ENCODE measurements at places on chromosomes 11 and 22. TPM values are rescaled to one million over a fixed set of nuclear protein-coding genes. Genes with fewer than 3 reads are reported as not detected.

DNA sequence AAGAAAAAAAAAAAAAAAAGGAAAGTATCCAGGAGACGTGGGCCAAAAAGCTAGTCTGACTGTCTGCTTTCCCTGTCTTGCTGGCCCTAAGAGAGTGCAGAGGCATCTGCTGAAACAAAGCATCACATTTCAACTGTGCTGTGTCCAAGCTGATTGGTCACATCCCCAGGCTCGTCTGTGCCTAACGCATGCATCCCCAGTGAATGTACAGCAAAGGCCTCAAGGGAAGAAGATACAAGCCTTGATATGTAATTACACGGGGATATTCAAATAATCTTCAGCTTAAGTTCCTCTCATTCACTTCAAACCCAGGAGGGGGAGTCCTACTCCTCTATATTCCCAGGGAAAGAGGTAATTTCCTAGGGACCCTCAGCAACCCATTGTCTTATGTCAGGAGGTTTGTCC lies 5.4 kb upstream of the SORL1 start:
- DNase-seq, result no peak

- peak; percentile 42 for DNase-seq
These were observed 147.5 kb upstream of the CTSC start for GRCh38 chr11:88484873-88485621.

- no peak for DNase-seq
These were observed 86.8 kb upstream of the TEAD1 start for GRCh38 chr11:12587333-12587991.

- DNase-seq, result no peak
These were observed 11.2 kb upstream of the MUC6 start for GRCh38 chr11:1047595-1048156.

GRCh38 chr22:25380122-25380747 lies 160.8 kb downstream of the CRYBB2 start:
- no peak for DNase-seq

DNA sequence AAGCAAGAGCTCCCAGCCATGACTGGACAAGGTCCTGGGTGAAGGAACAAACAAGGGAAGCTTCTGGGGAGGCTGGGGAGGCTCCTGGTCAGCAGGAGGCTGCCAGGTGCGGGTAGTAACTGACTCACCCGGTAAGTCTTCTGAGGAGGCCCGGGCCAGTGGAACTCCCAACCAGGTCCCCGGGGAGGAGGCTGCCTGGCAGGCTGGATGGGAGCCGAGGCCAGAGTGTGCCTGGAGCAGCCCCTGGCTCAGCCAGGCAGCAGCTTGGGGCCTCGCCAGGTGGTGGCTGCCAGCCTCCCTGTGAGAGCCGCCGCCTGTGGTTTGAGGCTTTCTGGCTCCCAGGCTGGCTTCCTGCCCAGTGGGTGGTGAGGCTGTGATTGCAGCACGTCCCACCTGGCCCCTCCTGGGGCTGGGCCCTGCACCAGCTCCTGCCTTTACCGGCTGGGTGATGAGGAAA lies 46.2 kb downstream of the IGF2 start:
- DNase-seq, result no peak

- no peak for DNase-seq
These were observed 11.7 kb upstream of the C1QTNF4 start for GRCh38 chr11:47605921-47606320.

DNA sequence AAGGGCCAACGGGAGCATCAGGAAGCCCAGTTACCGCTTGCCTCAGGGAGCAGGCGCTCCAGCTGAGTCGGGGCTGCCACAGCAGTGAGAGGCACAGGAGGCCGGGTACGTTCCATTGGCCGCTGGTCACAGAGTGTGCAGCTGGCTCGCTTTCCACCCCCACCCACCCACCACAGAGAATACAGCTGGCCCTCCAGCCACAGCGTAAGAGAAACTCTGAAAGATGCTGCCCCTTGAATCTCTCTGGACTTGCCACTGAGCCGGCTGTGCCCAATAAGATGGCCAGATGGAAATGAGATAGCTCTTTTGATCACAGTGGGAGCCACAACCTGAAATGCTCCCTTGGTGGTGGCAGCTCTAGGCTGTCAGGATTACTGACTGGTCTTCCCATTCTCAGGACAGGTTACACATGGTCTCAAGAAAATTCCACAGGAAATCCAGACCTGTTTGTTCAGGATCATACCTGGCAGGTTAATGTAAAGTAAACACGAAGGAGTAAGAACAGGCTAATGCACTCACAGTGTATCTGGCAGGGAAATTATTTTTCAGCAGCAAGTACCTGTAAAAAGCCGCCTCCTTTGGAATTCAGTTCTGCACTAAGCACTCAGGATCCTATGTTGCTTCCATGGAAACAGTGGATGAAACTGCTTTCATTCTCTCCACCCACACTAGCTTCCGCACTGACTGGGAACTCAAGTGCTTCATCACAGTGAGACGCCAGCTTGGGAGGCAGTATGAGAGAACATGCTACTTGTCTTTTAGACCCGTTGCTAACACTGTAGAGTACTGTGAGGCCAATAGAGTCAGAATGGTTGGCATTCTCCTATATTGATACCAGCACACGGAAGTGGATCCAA lies 16.5 kb downstream of the SIAE start:
- DNase-seq, result peak; percentile 65

DNA sequence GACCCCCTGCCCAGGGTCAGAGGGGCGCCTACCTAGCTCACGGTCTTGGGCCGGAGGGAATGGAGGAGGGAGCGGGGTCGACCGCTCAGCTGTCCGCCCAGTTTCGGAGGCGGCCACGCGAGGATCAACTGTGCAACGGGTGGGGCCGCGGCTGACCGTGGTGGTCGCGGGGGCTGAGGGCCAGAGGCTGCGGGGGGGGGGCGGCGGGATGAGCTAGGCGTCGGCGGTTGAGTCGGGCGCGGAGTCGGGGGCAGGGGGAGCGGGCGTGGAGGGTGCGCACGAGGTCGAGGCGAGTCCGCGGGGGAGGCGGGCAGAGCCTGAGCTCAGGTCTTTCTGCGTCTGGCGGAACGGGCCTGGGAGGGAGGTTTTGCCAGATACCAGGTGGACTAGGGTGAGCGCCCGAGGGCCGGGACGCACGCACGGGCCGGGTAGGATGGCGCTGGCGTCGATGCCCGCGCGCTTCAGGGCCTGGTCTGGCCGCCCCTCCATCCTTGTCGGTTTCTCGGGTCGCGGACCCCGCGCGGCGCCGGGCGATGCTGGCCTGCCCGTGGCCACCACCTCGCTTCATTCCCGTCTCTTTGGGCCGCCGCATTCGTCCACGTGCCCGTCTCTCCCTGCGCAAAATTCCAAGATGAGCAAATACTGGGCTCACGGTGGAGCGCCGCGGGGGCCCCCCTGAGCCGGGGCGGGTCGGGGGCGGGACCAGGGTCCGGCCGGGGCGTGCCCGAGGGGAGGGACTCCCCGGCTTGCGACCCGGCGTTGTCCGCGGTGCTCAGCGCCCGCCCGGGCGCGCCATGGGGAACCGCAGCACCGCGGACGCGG lies at the start of gene DRD4:
DRD4 (plus strand) TSS at position 759 of the 822 bp plus-strand sequence; CDS start at position 795, 36 bp downstream.
- DNase-seq, result no peak

GRCh38 chr11:2690596-2691354 lies 9.0 kb downstream of the KCNQ1OT1 start:
- DNase-seq, result no peak

DNA sequence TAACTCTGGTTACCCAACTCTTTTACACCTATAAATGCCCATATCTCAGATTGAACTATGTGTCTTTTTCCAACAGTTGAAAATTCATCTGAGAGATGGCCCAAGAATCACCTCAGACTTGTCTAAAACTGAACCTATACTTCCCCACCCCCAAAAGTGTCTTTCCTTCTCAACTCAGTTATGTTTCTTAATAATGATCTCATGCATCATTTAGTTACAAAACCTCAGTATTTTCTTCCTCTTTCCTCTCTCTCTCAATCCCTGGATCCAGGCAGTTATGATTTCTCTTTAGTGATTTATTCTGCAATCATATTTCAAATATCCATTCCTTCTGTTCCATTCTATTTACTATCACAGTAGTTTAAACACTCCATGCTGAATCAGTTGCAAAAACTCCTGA lies 32.3 kb upstream of the ADSL start:
- DNase-seq, result no peak

- no peak for DNase-seq
These were observed 54.9 kb downstream of the CD82 start for GRCh38 chr11:44620328-44620725.

DNA sequence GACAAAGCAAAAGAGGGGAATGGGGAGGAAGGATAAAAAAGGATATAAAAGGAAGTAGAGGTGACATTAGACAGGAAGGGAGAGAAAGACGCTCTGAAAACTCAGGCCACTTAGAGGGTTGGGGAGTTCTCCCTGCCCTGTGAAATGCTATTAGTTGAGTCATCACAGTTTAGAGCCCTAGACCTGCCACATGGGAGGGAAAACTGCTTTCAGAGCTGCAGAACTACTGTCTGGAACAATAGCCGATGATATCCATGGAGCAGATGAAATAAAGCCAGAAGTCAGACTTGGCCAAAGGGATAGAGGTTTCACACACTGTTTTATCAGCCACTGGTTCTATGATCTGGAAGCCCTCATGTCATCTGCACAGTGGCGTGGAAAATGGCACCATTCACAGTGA lies 157.9 kb downstream of the NCAM1 start:
- no peak for DNase-seq

DNA sequence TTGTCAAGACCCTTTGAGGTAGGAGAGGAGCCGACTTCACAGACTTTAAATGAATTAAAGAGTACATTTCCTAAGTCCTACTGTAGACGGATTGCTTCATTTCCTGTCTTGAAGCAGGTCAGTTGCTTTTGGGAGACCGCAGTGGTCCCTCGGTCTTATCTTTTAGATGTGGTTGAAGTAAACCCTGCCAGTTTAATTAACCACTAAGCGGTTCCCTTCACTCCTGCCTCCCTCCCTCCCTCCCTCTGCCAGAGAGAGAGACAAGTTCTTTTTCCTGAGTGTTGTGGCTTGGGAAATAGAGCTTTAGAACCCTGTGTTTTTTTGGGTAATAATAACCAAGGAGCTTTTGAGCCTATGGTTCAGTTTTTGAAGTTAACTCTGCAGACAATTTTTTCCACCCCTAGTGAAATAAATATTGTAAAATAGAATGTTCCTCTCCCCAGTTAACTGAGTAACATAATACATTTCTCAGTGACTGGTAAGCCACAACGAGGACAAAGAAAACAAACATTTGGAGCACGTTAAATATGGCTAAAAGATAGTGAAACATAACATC lies 147.5 kb downstream of the LDLRAD3 start:
- DNase-seq, result no peak

DNA sequence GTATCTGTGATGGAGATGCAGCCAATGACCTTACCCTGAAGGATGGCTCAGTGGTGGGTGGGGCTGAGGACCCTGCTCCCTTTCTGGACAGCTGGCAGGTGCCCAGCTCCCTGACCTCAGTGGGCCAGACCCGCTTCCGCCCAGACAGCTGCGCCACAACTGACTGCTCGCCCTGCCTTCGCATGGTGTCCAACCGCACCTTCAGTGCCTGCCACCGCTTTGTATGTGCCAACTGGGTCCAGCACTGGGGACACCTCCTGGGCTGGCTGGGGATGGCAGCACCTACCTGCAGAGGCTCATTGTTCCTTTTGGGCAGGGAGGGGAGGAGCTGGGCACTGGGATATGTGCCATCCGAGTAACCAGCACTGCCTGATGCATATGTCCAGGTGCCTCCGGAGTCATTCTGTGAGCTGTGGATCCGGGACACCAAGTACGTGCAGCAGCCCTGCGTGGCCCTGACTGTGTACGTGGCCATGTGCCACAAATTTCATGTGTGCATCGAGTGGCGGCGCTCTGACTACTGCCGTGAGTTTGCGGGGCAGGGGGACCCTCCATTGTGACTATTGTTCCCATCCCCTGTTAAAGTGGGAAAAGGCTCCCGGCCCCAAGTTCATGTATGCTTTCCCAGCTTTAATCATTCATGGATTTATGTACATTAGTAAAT lies 84.8 kb downstream of the OTOG start:
- no peak for DNase-seq

- no peak for DNase-seq
These were observed 76.6 kb upstream of the PRR5 start for GRCh38 chr22:44625421-44625760.

DNA sequence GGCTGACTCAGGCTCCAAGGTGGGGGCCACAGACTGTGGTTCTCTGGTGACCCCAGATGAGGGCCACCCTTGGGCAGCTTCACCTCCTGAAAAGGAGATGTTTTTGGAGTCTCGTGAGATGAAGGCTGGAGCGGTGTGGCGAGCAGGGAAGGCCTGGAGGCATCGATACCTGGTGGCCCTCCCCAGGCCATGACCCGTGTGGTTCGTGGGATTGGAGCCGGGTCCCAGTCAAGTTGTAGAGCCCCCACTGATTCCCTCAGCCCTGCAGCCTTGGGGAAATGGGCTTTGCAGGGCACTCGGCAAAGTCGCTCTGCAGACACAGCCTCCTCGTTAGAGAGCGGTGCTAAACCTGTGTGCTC lies 1083.4 kb downstream of the BRD1 start:
- DNase-seq, result no peak

- DNase-seq, result no peak
These were observed 1.1 kb upstream of the MTMR2 start for GRCh38 chr11:95925011-95925410.

GRCh38 chr11:47317064-47317828 lies 35.3 kb downstream of the MYBPC3 start:
- DNase-seq, result no peak

GRCh38 chr22:33057363-33057995 lies 702 bp downstream of the SYN3 start:
- DNase-seq, result no peak

- DNase-seq, result no peak
These were observed 72.5 kb upstream of the ZBED5 start for GRCh38 chr11:10930224-10930971.

DNA sequence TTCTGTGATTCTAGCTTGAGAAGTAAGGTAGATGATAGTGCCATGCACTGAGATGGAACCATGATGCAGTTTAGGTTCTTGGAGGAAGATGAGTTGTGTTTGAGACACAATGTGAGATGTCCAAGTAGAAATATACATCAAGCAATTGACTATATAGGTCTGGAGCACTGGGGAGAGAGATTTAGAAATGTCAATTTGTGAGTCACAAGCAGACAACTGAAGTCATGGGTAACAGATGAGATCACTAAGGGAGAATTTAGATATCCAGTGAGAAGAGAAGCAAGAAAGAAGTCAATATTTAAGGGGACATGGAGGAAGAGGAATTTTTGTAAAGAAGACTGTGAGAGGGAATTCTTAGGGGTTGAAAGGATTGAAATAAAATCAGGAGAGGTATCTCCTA lies 65.1 kb upstream of the RRAS2 start:
- no peak for DNase-seq

- DNase-seq, result no peak
These were observed 17.8 kb downstream of the KCNQ1 start for GRCh38 chr11:2462543-2462985.

GRCh38 chr22:49094151-49094550 lies 733.5 kb downstream of the BRD1 start:
- DNase-seq, result no peak

FOLR2 gene
- total RNA-seq, result not detected

CHRM1 gene
- not detected for total RNA-seq

CARNS1 gene
- total RNA-seq, result 0.07 TPM

CHEK1 gene
- total RNA-seq, result 23.1 TPM

NDUFS3 gene
- total RNA-seq, result 122 TPM

RIC3 gene
- total RNA-seq, result 34.4 TPM

MPPED2 gene
- total RNA-seq, result 11.0 TPM

All from glutamatergic neuron (in vitro differentiated cells).